T-helper 17 cell (primary cell): ENCODE measurements at places on chromosomes 11 and 22.

DNA sequence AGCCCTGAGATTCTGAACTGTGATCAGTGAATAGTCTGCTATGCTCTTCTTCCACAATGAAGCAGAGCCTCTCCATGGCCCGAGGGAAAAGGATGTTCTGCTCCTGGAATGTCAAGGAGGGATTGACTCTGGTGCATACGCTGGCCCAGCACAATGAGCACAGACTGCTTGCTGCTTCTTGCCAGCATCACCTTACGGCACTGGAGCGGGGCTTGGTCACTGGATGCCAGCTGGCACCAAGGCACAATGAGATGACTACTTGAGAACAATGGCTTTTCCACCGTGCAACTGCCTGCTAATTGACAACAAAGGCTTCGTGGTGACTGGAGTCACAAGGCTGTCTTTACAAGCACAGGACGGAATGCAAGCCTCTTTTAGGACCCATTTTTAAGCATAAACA, 139.2 kb downstream of the DSCAML1 start:
- DNase-seq: no peak
- H3K4me3 ChIP-seq: no peak overlapping the region
- peaks cover 56% of the 10 kb centered on the region for H3K27me3 ChIP-seq
- H3K27ac ChIP-seq: no peak overlapping the region
- no peaks in the 10 kb centered on the region for H3K4me1 ChIP-seq

DNA sequence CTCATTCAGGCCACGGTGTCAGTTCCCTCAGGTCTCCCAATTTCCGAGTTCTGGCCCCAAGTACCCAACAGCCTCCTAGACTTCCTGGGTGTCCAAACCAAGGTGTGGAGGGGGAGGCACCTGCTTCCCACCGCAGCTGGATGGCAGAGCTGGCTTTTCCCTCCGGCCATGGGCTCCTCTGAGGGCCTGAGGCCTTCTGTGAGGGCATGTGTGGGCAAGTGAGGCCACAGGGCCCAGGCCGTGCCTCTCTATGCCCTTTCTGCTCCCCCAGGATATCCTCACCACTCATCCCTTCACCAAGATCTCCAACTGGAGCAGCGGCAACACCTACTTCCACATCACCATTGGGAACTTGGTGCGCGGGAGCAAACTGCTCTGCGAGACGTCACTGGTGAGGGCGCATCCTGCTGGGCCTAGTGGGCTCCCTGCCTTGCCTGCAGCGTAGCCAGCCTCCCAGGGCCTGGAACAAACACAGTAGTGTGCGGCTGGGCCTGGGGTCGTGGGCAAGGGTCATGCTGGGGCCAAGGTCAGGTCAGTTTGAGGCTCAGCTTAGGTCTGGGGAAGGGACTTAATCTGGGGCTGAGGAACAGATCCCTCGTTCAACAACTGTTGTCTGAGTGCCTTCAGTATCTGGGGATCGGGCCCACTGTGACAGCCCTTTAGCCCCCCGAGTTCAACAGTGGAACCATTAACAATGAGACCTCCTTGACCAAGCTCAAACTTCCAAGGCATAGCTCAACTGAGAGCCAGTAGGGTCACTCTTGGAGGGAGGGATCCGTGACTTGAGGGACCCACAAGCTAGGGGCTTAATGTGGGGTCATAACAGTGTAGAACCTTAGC, 85.8 kb downstream of the MYO7A start:
- H3K36me3 ChIP-seq: peaks cover 2% of the 10 kb centered on the region
- no peak for DNase-seq
- peaks cover 3% of the 10 kb centered on the region for H3K4me1 ChIP-seq

- peaks cover 4% of the 10 kb centered on the region for H3K4me1 ChIP-seq
- no peak for DNase-seq
- H3K27ac ChIP-seq: no peak overlapping the region
- H3K4me3 ChIP-seq: no peak overlapping the region
These were observed 232.2 kb downstream of the DDX10 start for GRCh38 chr11:108897071-108897481.

- no peak for DNase-seq
- no peak overlapping the region for H3K27ac ChIP-seq
- no peak overlapping the region for H3K4me3 ChIP-seq
- no peaks in the 10 kb centered on the region for H3K36me3 ChIP-seq
These were observed 18.8 kb upstream of the P4HA3 start for GRCh38 chr11:74330075-74330858.

DNA sequence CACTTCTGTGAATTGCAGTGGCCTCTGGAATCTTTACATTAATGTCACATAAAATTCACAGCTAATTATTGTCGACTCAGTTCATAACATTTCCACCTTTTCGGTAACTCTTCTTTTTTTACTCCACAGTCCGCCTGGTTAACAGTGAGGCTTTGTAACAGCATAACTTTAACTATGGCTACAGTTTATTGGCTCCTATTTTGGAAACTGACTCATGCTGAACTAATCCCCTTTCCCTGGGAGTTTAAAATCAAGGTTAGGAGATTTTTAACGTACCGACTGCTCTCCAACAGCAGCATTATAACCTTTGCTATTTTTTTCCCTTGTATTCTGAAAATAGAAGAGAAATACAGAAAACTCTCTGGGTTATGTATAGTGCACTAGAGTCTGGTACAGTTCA, 3.2 kb upstream of the POGLUT3 start:
- no peak for DNase-seq
- H3K36me3 ChIP-seq: no peaks in the 10 kb centered on the region
- H3K27me3 ChIP-seq: no peaks in the 10 kb centered on the region
- H3K27ac ChIP-seq: no peak overlapping the region
- H3K4me3 ChIP-seq: no peak overlapping the region

- H3K27ac ChIP-seq: no peak overlapping the region
- H3K27me3 ChIP-seq: peaks cover 7% of the 10 kb centered on the region
- H3K4me3 ChIP-seq: peak overlapping the region; percentile 80
- H3K36me3 ChIP-seq: peaks cover 3% of the 10 kb centered on the region
These were observed 119.9 kb upstream of the TMEM45B start for GRCh38 chr11:129695571-129696308.

- no peaks in the 10 kb centered on the region for H3K27me3 ChIP-seq
- H3K4me1 ChIP-seq: peaks cover 9% of the 10 kb centered on the region
- no peak for DNase-seq
These were observed 5.1 kb downstream of the ZNF70 start for GRCh38 chr22:23745791-23746190.

- no peak overlapping the region for H3K4me3 ChIP-seq
- peaks cover 8% of the 10 kb centered on the region for H3K27me3 ChIP-seq
- DNase-seq: no peak
- no peaks in the 10 kb centered on the region for H3K36me3 ChIP-seq
These were observed 19.9 kb upstream of the USP47 start for GRCh38 chr11:11821899-11822298.

GRCh38 chr11:69646493-69647389, 5.8 kb downstream of the CCND1 start:
- no peak overlapping the region for H3K27ac ChIP-seq
- no peak for DNase-seq
- peaks cover 3% of the 10 kb centered on the region for H3K4me1 ChIP-seq
- H3K36me3 ChIP-seq: no peaks in the 10 kb centered on the region
- H3K27me3 ChIP-seq: no peaks in the 10 kb centered on the region

DNA sequence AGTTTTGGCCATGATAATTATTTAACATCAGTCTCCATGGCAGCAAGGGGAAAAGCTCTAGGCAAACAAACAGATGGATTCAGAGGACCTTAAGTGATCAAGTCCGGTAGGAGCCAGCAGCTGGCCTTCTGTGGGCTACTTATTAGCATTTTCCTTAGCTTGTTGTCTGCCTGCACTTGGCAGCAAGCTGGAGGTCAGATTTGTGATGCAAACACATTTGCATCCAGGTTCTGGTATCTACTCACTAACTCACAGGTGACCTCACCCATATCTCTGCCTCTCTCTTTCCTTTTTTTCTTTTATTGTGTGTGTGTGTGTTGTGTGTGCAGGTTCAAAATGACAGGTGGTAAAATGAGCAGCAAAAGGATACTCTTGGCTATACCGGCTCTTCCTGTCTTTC, 32.3 kb downstream of the ARHGAP42 start:
- no peak overlapping the region for H3K4me3 ChIP-seq
- no peak for DNase-seq
- H3K36me3 ChIP-seq: no peaks in the 10 kb centered on the region
- no peak overlapping the region for H3K27ac ChIP-seq
- no peaks in the 10 kb centered on the region for H3K4me1 ChIP-seq

GRCh38 chr11:94449029-94449428, 44.6 kb downstream of the MRE11 start:
- H3K27me3 ChIP-seq: no peaks in the 10 kb centered on the region
- DNase-seq: no peak
- H3K4me3 ChIP-seq: no peak overlapping the region
- peaks cover 2% of the 10 kb centered on the region for H3K4me1 ChIP-seq
- peaks cover 12% of the 10 kb centered on the region for H3K36me3 ChIP-seq
- H3K27ac ChIP-seq: no peak overlapping the region

GRCh38 chr22:19036523-19037273, 85.5 kb downstream of the DGCR2 start:
- DNase-seq: no peak
- peaks cover 4% of the 10 kb centered on the region for H3K36me3 ChIP-seq
- H3K27me3 ChIP-seq: no peaks in the 10 kb centered on the region
- H3K4me3 ChIP-seq: no peak overlapping the region

- H3K4me1 ChIP-seq: peaks cover 31% of the 10 kb centered on the region
- no peak for DNase-seq
- H3K36me3 ChIP-seq: no peaks in the 10 kb centered on the region
- H3K27ac ChIP-seq: peak overlapping the region; percentile 86
These were observed 20.6 kb downstream of the STARD10 start for GRCh38 chr11:72773291-72773690.
